ENCODE measurements at places on chromosomes 3 and 15.

GRCh38 chr3:190003681-190004123 is 117.0 kb downstream of the P3H2 start:
- no peak for DNase-seq

DNA sequence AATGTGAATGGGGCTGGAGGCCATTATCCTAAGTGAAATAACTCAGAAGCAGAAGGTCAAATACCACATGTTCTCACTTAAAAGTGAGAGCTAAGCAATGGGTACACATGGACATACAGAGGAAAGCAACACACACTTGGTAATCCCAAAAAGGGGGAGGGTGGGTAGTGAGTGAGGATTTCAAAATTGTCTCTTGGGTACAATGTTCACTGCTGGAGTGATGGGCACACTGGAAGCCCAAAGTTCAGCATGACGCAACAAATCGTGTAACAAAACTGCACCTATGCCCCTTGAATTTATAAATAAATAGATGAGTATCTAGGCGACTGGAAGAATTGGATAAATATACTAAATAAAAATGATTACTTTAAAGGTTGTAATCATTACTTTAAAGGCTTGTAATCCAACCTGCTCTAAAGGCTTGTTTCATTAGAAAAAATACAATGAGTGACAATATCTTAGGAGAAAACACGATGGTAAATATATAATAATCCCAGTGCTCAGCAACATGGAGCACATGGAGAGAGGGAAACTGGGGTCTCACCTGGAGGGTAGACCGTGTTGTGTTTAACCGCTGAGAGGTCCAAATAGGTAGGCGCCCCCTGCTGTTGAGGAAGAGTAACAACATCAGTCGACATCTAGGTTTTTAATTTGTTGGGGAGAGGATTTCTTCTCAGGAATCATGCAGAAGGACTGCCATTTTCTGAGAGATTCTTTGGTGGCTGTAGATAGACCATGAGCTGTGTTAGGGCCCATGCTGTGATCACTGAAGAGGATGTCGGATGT is 78.5 kb upstream of the ROBO1 start:
- no peak for DNase-seq

GRCh38 chr3:160224811-160225175 is 429 bp upstream of the C3orf80 start:
- no peak for DNase-seq

DNA sequence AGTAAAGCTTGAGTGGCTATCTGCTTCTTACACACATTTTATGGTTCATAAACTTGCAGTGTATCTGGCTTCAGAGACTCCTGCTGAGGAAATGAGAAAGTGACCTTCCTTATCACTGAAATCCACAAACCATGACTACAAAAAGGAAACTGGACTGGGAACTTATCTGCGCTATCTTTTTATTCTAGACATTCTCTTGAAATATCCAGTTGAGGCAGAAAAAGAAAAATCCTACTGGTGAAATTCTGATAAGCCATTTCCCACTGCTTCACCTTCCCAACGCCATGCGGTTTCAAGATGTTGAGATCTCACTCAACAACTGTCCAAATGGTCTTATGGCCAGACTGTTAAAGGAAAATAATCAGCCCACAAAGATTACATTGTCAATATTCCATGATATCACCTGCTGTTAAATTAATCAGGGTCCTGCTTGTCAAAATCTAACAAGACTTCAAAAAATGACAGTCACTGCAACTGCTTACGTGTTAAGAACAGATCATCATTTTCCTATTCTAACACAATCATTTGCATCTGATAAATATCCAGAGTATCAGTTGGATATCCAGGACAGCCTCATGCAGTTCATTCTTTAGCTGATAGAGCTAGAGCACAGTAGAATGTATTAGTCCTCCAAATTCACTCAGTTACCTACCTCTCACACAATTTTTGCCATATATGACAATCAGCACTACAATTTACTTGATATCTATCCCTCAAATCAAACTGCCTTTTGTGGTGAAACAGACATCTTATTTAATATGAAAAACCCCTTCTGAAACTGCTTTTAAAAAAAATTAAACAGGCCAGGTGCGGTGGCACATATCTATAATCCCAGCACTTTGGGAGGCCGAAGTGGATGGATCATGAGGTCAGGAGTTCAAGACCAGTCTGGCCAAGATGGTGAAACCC is 538.1 kb downstream of the MAGI1 start:
- no peak for DNase-seq

GRCh38 chr3:16618721-16619120 is 13.5 kb upstream of the DAZL start:
- no peak for DNase-seq
